Stimulated activated CD4-positive, alpha-beta T cell treated with anti-CD3 and anti-CD28 coated beads, Interleukin-4, amount 100 ng/mL, for 4 hours (primary cell): ENCODE measurements at places on chromosomes 3 and 15.

DNA sequence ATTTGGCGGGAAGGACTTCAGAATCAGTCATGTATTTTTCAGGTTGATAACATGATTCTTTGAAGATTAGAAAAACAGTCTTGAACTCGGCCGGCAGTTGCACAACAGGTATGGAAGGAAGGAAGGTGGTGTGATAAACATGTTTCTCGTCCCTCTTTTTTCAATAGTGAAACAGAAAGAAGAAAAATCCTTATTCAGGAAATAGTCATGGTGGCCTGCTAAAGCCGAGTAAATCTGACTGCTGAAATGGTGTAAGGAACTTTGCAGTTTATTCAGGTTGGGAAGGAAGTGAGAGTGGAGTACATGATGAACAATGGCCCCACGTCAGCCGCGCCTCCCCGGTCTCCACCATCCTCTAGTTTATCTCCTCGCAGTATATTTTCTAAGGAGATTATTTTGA is 6.7 kb downstream of the RASGRP1 start:
- no peak for DNase-seq

DNA sequence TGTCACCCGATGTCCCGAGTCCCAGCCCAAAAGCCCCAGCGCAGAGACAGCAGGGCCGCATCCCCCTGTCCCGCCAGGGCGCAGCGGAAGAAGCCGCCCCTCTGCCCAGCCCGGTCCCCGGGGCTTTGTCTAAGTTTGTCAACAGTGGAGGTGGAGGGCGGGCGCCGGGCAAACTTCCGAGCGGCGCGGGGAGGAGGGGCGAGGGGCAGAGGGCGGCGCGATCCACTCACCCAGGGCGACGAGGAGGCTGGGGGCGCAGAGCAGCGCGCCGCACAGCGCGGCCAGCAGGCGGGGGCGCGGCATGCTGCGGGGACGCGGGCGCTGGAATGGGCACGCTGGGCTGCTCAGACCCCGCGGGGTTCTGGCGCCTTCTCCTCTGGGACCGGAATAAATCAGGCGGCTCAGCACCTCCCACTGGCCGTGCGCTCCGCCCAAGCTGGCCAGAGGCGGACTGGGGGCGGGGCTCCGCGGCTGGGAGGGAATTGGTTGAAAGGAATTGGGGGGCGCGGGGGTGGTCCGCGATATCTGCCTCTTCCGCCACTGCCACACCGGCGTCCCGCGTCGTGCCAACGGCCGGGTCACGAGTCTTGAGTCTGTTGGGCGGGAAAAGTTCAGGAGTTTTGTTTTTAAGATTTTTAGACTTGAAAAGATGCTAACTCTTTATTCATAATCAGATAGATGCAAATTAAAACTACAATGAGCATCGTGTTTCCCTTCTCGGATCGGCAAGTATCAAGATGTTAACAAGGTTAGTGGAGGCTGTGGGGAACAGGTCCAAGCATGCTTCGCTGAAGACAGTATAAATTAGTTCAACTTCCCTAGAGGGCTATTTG is at the start of gene MFGE8:
TSS of gene MFGE8 (minus strand) at position 363 of the 833 bp plus-strand sequence. CDS start at position 303, 60 bp downstream.
- DNase-seq: peak; percentile 68

DNA sequence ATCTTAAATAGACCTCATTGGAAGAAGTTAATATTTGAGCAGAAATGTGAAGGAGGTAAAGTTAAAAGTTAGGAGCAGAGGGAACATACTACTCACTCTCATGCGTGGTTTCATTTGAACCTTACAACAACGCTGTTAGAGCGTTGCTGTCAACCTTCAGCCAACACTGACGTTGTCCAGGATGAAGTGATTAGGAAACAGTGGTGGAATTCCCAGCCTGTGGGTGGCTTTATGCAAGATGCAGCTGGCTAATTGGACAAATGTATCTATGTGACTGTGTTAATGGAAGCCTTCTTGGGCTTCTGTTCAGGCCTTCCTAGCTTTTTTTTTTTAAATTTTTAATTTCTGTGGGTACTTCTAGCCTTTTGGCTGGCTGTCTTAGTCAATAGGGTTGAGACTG is 40.5 kb downstream of the PTPRG start:
- DNase-seq: no peak

- DNase-seq: peak; percentile 45
Measured at GRCh38 chr15:90266061-90266431, 574 bp downstream of the NGRN start.

- no peak for DNase-seq
Measured at GRCh38 chr3:61414456-61414855, 146.9 kb upstream of the PTPRG start.

GRCh38 chr3:18752273-18752934 is 327.3 kb upstream of the SATB1 start:
- DNase-seq: no peak

GRCh38 chr3:99418709-99419108 is 219.7 kb upstream of the COL8A1 start:
- DNase-seq: no peak

GRCh38 chr3:143820466-143821221 is 27.6 kb downstream of the SLC9A9 start:
- no peak for DNase-seq
